ENCODE measurements at places on chromosomes 3 and 15.
A peak's percentile ranks its signal among the peaks of the same experiment; 100 is the strongest.

DNA sequence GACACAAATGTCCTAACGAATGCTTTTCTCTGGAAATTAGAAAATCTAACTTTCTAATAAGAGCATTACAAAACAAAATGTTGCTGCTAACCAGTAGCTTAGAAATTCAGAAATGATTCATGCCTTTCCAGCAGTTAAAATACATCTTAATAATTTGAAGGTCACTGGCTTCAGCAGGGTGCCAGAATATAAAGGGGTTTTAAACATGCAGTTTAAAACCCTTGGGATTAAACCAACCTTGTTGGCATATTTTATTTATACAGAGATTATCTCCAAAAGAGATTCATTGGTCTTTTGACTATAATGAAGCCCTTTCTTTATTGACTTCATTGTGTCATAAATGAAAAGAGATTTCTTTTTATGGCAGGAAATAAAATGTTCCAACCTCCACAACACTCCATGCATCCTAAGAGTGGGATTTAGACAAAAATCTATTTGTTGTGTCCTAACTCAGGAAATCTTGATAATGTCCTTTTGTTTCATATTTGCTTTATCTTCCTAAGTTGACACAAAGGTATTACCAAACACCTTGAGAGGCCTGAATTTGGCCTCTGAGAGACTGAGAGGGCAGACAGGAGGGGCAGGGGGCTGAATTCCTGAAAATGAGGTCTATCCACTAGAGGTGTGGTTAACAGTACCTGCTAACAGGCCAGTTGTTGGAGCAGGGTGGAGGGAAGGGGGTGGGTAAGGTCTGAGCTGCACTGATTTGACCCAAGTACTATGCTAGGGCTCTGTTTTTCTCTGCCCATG, 124.4 kb downstream of the FEZF2 start:
- no peak for DNase-seq

DNA sequence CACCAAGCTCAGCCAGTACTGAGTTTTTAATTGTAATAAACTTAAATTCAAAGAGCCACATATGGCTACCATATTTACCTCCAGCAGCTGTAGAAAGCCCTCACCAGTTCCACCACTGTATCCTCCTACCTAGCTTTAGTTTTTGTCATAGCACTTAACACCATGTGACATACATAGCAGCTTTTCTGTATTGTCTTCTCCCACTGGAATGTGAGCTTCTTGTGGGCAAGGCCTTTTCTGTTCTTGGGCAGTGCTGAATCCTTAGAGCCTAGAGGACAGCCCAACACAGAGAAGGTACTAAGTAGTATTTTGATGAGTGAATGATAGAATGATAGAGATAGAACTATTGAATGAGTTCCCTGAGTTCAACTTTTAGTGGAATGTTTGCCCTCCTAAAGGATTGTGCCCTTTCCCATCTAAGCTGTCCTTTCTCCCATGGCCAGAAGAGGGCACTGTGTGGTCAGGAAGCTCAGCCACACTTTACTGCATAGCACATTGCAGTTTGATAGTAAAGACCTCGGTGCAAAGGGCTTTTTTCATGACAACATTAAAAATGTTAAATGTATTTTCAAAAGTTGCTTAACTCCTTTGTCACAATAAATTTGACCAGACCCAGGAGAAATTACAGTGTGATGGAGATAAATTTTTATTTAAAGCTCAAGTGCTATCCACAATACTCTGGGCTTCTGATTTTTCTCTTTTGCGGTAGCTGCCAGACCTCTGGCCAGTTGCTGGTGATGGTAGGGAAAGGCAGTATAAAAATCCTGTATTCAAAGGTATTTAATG, 115.8 kb downstream of the GHSR start:
- peak; percentile 24 for DNase-seq

- DNase-seq = peak; percentile 63
Measured at GRCh38 chr15:74793135-74794028, 11.5 kb downstream of the CSK start.

DNA sequence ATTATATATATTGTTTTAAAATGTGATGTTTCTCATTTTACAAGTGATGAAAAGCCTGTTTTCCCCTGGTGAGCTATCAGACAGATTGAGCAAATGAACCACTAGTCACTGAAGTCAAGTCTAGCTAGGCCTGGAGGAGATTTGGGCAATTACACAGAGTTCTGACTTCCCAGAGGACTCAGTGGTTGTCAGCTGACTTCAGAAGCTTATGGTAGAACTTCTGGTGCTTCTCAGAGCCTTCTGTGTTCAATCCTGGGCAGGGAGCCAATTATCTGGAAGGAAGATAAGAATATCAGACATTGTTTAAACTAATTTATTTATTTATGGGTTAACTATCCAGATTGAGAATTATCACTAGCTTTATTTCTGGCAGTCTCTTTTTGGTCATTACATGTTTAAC, 37.7 kb upstream of the NAALADL2 start:
- DNase-seq = no peak

DNA sequence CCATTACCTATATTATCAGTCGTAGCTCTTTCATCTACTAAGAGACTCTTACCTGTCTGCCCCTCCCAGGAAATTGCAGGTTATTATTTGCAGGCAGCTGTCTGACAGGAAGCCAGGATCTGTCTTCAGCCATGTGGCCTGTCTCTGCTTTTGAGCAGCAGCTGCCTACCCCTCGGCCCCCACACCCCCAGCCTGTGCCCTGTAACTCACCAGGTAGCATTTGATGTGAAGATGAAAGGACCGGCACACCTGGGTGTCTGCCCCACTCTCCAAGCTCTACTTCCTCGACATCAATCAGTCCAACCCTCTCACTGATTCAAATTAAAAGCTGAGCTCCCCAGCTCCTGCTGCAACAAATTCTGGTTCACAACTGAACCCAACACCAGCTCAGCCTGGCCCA, 197.2 kb upstream of the CTNNB1 start:
- DNase-seq = no peak

- no peak for DNase-seq
Measured at GRCh38 chr15:50905055-50905454, 3.4 kb upstream of the AP4E1 start.

DNA sequence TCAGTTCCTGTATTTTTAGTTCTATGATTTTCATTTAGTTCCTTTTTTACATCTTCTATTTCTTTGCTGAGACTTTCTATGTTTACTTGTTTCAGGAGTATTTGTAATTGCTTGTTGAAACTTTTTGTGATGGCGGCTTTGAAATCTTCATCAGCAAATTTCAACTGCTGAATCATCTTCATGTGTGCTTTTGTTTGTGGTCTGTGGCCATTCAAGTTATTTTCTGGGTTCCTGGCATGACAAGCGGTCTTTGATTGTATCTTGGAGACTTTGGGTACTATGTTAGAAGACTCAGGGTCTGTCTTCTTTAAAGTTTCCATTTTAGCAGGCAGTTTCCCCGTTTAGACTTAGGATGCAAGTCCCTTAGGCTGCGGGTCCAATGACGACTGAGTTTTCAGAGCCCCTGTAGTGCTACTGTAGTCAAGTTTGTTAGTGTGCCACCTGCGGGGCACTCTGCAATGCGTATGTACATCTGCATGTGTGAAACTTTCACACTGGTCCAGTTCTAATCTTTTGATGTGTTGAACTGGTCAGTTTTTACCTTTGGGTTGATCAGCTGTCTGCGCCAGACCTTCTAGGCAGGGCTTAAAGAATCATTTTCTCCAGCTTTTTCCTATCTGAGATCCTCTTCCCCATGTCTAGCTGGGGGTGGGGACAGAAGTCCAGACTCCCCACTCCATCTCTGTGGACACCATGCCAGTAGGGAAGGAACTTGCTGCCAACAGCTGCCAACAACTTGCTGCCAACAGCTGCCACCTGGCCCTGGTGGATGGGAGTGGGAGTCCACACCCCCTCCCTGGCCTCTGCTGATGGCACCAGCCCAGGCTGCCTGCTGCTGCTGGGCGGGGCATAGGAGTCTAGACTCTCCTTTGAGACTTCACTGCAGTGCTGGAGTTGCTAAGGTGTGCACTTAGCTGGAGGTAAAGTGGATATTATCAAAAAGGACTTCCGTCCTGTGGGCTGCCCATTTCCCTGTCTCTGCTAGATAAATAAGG, 190.9 kb downstream of the TJP1 start:
- no peak for DNase-seq

GRCh38 chr3:189629803-189630455, 1.3 kb upstream of the TP63 start:
- no peak for DNase-seq

GRCh38 chr3:53027254-53027844, 18.5 kb downstream of the SFMBT1 start:
- DNase-seq = no peak

GRCh38 chr3:131393868-131394267, 12.3 kb downstream of the NUDT16 start:
- DNase-seq = no peak

GRCh38 chr3:119098619-119099222, 47.2 kb upstream of the TEX55 start:
- peak; percentile 1 for DNase-seq

GRCh38 chr15:74804935-74805334, 7.7 kb upstream of the LMAN1L start:
- no peak for DNase-seq

All from stimulated activated CD4-positive, alpha-beta T cell treated with anti-CD3 and anti-CD28 coated beads, Interleukin-2, amount 100 ng/mL, for 4 hours (primary cell).